ENCODE measurements at places on chromosomes 16 and 17.

DNA sequence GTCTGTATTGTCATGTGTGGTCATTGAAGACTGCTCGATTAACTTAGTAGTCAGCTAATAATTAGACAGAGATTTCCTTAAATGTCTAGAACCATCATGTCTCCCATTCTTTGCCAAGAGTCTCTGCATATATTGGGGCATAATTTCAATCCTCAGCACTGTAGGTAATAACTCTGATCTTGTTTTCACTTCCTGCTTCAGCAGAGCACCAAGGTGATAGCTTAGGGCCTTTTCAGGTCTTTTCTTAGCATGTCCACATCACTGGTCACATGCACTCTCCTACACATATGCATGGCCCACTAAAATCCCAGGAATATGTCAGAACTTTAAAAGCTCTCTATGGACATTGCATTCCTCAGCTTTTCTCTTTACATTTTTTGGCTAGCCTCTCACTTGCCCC, 110.3 kb upstream of the NACA2 start:
- DNase-seq: no peak

- no peak for DNase-seq
Observed at GRCh38 chr16:87515475-87516330, 22.9 kb upstream of the ZCCHC14 start.

- no peak for DNase-seq
Observed at GRCh38 chr16:66382171-66382965, 15.9 kb downstream of the CDH5 start.

DNA sequence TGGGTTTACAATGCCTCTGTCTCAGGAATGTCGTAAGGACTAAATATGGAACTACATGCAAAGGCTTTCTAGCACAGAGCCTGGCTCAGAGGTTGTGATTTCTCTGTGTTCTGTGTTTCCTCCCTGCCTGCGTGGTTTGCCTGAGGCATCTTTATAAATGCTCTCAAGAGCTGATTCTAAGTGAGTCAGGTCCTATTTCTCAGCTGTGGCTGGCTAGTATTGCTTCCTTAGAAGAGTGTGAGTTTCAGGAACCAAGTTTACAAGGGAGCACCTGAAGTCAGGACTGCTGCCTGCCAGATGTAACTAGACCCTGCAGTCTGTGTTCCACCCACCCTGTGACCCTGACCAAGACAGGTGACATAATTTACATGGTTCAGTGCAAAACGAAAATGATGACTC, 8.0 kb upstream of the CCL1 start:
- DNase-seq: no peak

DNA sequence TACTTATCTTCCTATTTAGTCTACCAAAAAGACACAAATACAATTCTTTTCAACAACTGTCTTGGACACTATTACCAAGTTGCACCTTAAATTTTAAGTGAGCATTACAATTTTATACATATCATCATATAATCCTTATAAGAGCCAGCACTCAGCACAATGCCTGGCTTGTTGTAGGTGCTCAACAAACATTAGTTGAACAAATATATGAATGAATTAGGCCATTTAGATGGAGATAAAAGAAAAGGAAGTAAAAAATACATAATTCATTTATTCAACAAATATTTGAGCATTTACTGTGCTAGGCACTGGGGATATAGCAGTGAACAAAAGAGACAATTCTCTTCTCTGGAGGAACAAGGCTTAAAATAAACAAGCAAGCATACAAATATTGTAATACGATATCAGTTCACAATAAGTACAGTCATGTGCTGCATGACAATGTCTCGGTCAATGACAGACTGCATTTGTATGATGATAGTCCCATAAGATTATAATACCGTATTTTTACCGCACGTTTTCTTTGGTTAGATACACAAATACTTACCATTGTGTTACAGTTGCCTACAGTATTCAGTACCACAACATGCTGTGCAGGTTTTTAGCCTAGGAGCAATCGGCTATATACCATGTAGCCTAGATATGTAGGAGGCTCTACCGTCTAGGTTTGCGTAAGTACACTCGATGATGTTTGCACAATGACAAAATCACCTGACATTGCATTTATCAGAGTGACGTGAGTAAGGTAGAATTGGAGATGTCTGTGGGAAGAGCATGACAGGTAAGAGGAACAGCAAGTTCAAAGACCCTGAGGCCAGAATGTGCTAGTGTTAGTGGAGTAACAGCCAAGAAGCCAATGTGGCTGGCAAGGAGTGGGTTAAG, 86.4 kb upstream of the HS3ST2 start:
- DNase-seq: no peak

- DNase-seq: no peak
Observed at GRCh38 chr17:74078363-74078941, 125.0 kb upstream of the RPL38 start.

GRCh38 chr17:67011527-67012175, 32.7 kb upstream of the CACNG1 start:
- DNase-seq: no peak

DNA sequence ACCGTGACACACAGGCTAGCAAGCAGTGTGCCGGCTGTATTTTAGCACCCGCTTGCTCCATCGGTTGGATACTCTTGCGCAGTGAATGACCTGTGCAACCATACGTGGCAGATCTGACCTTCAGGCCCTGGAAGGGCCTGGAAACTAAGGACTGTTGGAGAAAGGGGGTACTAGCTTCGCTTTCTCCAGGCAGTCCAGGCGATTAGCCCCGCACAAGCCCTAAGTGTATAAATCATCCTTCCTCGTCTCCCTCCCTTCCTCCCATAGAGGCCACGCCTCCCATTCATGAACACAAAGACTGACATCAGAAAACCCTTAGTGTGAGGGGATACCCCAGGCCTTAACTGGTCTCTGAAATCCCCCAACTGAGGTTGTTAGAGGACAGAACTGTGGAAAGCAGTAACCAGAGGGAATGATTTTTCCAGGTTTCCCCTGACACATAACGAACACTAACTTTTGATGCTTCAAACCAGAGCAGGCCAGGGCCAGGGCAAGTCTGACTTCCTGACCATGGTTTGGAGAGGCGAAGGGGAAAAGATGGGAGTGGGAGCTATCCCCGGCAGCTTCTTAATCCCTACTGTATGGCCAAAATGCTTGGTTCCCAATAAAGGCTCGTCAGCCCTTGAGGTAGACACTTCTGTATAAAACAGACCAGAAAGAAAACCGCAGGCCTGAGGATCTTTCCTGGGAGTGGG, 1.4 kb upstream of the DYNLL2 start:
- DNase-seq: no peak

DNA sequence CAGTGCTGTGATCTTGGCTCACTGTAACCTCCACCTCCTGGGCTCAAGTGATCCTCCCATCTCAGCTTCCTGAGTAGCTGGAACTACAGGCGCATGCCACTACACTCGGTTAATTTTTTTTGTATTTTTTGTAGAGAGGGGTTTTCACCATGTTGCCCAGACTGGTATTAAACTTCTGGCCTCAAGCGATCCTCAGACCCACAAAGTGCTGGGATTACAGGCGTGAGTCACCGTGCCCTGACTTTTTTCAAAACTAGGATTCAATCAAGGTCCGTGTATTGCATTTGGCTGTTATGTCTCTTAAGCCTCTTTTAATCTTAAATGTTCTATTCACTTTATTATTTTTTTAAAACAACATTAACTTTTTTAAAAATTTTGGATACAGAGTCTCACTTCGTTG, 4.3 kb upstream of the CCL22 start:
- DNase-seq: no peak

DNA sequence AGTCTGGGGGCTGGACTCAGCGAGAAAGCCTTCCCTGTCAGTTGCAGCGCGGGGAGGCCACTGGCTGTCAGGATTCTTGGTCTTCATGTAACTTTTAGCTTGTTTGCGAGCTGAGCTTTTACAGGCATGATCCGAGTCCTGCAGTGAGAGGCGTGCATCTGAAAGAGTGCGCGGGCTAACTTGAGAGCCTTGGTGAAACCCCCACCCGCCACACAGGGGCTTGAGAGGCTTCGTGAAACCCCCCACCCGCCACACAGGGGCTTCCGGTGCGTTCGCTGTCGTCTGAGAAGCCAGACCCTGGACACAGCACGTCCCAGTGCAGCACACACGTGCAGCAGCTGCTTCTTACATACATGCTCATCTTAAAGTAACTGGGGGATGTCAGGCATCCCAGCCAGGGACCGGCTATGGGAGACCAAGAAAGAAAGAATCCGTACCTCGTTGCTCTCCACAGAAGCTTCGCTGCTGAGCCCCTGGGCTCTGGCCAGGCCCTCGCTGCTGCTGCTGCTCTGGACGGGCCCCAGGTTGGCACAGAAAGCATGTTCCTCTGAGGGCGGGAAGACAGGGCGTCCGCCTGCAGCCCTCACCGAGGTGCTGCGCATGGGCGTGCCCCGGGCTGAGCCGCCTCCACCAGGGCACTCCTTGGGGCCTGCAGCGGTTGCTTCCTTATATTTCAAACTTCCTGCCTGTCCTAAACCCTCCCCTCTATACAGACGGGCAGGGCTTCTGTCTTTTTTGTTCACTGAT, 7.8 kb downstream of the NUDT16L1 start:
- no peak for DNase-seq

Measured in hematopoietic multipotent progenitor cell (in vitro differentiated cells).